Activated naive CD4-positive, alpha-beta T cell treated with Interleukin-2 at 50 U/mL for 16 hours (primary cell): ENCODE measurements at places on chromosomes 16 and 17.

- no peak for DNase-seq
Measured at GRCh38 chr17:82685291-82685690, 13.2 kb downstream of the RAB40B start.

- no peak for DNase-seq
Measured at GRCh38 chr16:90081606-90081970, 4.5 kb upstream of the PRDM7 start.

- DNase-seq = no peak
Measured at GRCh38 chr17:63596856-63597586, 3.7 kb upstream of the TACO1 start.

DNA sequence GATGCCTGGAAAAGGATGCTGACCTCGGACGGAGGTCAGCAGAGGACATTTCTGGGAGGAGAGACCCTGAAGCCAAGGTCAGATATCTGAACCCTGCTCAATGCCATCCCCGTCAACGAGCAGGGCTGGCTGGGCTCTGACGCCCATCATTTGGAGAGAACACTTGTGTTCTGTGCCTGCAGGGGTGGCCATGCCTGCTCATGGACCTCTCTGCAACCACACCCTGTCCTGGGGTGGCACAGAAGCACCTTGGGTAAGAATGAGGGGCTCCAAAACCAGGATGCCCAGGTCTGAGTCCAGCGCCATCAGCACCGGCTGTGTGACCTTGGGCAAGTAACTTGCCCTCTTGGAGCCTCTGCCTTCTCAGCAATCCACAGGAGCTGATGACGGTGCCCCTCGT, 293.7 kb upstream of the FOXF1 start:
- no peak for DNase-seq

DNA sequence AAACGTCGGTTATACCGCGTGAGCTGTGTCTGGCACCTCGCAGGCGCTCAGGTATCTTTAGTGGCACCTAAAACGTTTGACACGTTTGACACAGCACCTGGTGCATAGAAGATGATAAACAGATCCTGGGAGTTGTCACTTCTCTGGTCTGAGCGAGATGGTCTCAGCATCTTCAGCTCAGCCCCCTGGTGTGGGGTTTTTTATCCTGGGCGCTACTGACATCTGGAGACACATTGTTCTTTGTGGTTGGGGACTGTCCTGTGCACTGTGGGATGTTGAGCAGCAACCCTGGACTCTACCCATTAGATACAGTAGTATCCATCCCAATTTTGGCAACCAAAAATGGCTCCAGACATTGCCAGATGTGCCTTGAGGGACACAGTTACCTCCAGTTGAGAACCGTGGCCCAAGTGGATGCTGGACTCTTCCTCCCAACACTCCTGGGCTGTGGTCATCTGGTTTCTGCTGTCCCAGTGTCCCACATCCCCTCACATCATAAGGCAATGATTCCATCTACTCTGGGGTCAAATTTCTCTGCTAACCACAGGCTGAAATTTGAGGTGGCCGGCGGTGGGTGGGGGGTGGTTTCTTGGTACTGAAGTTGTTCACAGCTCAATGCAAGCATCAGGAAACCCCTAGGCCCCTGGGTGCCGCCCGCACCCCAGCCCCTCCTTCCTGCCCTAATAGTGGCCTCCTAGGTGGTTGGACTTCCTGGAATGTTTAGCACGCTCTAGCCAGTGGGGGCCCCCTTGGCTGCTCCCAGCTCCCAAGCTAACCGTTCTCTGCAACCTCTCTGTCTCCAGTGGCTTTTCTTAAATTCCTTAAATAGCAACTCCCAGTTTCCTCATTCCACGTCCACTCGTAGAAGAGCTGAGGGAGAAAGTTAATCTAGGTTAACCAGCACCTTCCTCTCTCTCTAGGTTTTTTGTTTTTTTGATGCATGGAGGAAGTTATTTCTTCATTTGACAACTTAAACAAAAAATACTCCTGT, 124.8 kb downstream of the ABCC1 start:
- DNase-seq = no peak

DNA sequence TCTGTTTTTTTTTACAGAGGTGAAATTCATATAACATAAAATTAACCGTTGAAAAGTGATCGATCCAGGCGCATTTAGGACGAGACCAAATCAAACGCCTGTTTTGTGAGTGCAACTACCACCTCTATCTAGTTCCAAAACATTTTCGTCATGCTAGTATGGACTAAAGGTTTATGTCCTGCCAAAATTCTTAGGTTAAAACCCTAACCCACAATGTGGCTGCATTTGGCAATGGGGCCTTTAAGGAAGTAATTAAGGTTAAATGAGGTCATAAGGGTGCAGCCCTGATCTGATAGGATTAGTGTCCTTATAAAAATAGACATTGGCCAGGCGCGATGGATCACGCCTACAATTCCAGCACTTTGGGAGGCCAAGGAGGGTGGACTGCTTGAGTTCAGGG, 32.8 kb upstream of the RCVRN start:
- DNase-seq = no peak

- no peak for DNase-seq
Measured at GRCh38 chr17:43967251-43967875, 13.6 kb upstream of the PYY start.
